ENCODE measurements at places on chromosomes 3 and 15.
A peak's percentile ranks its signal among the peaks of the same experiment; 100 is the strongest.

- no peak for DNase-seq
These were observed 22.5 kb upstream of the KCNMB2 start for GRCh38 chr3:178513546-178514380.

DNA sequence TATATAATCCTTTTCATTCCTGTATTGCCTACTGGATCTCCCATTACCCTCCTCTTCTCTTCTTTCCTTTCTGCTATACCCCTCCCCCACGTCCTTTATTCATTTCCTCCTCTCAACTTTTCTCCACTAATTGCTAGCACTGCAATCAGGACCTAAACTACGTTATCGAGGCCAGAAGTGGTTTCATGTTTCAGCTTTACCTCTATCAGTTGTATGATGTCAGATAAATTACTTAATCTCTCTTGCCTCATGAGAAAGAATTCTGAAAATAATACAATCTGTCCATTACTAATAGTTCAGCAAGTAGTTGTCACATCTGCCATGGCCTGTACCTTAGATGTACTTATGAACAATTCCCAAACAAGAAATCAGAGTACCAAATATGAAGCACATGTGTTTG is 10.6 kb downstream of the POPDC2 start:
- DNase-seq, result no peak

DNA sequence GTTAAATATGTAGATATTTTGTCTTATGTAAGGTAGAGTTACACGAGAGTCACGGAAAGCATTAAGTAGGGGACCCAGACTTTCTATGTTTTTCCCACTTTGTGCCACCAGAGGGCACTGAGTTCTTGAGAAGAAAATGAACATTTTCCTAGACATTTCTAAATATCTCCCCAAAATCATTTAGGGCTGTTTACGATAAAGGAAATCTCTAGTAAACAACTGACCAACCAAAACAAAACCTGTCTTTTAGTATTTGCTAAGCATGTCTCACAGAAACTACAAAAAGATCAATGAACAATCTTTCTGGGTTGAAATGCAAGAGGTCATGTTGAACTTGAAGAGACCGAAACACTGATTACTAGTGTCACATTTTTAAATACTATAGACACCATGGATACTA is 16.1 kb downstream of the POU1F1 start:
- peak; percentile 52 for DNase-seq

- DNase-seq, result no peak
These were observed 54.8 kb upstream of the UTS2B start for GRCh38 chr3:191385101-191385500.

GRCh38 chr15:77538793-77539497 is 93.8 kb downstream of the LINGO1 start:
- no peak for DNase-seq

GRCh38 chr3:29773481-29773880 is 492.6 kb downstream of the RBMS3 start:
- no peak for DNase-seq

- no peak for DNase-seq
These were observed 18.0 kb downstream of the SCG5 start for GRCh38 chr15:32659340-32660155.

DNA sequence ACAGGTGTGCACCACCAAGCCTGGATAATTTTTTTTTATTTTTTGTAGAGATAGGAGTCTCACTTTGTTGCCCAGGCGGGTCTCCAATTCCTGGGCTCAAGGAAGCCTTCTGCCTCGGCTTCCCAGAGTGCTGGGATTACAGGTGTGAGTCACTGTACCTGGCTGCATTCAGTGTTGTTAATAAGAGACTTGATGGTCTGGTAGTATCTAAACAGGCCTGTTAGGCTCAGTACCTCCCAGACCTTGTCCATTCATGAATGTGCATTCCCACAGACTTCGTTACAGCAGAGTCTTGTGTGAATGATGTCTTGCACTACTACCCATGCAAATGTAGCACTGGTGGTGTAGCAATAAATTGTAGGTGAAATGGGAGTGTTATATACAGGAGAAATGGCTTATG is 17.7 kb downstream of the CMTM8 start:
- DNase-seq, result no peak

- DNase-seq, result no peak
These were observed 353.9 kb upstream of the ROPN1 start for GRCh38 chr3:124345845-124346244.

GRCh38 chr3:185786956-185787877 is 37.6 kb downstream of the IGF2BP2 start:
- DNase-seq, result no peak

DNA sequence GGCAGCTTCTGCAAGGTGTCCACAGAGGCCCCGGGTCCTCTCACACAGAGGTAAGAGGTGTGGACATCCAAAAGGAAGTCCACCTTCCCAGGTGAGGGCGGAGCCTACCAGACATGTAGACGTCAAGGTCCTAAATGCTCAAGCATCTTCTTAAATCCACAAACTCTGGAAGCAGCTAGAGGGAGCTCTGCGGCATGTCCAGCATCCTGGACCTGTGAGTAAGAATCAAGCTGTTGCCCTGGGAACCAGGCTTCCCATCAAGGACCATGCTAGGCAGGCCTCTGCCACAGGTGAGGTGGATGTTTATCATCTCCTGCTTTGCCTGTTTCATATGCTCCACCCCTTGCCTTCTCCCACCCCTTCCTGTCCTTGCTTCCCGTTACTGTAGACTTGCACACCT is 368.2 kb downstream of the GABRG3 start:
- DNase-seq, result no peak

DNA sequence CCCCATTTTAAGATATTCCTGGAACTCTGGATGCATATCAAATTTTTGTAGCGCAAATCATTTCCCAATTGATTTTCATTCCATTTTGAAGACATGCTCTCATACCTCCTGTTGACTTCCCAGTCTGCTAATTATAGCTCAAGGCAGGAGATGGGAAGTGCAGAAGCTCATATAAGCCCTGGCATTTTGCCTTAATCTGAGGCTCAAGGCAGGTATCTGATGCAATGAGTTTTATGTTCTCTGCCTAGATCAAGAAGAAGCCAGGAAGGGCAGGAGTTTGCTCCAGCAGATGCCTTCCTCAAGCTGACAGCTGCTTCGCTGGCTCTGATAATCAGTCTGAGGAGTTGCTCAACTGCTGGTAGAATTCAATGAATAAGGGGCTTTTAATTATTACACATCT is 65.6 kb upstream of the NEDD4 start:
- no peak for DNase-seq

GRCh38 chr3:10532939-10533736 is 27.8 kb upstream of the ATP2B2 start:
- peak; percentile 8 for DNase-seq

DNA sequence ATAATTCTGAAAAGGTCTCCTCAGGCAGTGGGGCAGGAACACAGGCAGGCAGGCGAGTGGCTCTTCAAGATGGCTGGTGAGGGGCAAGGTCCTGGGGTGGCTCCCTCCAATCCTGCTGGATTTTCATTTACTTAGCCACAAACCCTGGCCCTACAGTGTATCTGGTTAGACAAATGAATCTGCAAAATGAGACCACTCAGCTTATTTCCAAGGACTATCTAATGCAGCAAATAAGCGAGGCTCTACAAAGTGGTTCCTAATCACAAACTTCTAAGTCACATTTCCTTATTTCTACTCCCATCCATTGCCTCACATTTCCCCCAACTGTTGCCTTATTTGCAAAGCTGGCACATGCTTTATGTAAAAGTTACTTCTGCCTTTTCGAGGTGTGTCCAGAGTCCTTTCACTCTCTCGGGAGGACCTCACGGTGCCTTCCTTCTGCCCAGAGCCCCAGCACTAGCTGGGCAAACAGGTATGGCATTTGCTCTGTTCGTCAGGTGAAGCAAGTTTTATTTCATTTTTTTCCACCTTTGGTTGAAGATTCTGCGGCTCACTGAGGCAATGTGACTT is 40.5 kb downstream of the CCDC12 start:
- no peak for DNase-seq

- no peak for DNase-seq
These were observed 558 bp upstream of the SLC30A4 start for GRCh38 chr15:45523166-45523460.

DNA sequence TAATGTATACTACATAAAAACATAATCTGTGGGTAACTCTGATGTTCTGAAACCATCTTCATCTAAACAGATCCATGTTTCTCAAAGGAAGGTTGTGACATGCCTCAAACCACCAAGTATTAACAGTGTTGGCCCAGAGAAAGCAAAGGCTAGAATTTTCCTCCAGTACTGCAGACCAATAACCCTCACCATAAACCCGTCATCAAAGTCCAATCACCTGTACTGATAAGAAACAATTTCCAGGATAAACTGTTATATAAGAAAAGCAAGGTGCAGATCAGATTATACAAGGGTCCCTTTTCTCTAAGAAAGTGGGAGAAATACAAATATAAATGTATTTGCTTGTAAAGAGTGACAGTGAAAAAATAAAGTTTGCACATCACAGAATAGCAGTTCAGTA is 32.3 kb downstream of the TBC1D2B start:
- no peak for DNase-seq

DNA sequence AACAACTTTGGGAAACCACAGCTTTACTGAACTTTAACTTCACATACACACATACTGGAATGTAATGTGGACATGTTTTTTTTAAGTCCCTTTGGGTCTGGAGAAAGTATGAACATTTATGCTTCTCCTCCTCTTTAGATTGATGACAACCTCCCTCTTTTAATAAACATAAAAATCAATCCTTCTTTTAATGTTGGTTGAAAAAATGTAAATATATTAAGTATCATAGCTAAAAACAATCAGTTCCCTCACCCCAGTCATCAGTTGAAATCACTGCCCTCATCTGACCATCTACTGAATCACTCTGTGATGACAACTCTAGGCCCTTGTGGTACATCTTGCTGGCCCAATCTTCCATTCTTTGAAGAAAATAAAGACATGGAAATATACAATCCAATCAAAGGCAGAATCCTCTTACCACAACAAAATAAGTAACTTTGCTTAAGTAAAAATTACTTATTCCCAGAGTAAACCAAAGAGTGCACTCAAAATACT is 6.4 kb downstream of the AAGAB start:
- no peak for DNase-seq

GRCh38 chr15:74291101-74292071 is 55.3 kb downstream of the CCDC33 start:
- peak; percentile 71 for DNase-seq

DNA sequence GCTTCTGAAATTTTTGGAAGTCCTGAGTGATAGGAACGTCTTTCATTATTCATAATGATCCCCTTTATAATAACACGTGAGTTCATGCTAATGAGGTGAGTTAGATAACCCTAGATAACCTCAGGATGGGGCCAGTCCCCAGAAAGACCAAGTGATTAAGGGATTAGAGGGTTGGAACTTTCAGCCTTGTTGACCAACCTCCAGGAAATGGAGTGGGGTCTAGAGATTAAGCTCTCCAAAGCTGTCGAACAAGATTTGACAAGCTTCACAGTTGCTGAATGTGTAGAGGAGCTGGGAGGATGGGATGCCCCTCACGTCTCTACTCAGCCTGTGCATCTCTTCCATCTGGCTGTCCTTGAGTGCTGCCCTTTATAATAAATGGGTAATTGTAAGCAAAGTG is 107.1 kb downstream of the ZMAT3 start:
- no peak for DNase-seq

GRCh38 chr3:58568572-58569286 is 8.5 kb downstream of the FAM107A start:
- peak; percentile 82 for DNase-seq

DNA sequence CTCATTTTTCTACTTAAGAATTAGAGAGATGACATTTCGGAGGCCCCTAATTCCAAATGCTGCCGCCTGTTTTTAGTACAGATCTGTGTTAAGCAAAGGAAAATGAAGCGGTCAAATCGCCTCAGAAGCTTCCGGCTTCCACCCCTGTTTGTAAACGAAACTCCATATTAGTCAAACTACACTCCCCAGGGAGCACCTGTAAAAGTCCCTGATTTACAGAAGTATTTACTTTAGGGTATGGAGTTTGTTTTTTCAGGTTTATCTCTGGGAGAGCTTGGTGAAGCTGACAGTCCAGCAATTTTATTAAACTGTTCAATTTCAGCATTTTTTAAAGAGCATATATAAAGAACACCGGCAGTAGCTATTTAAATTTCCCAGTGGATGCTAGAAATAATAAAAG is 319.8 kb downstream of the FHIT start:
- DNase-seq, result no peak

GRCh38 chr3:14434126-14434497 is 31.7 kb downstream of the SLC6A6 start:
- no peak for DNase-seq

DNA sequence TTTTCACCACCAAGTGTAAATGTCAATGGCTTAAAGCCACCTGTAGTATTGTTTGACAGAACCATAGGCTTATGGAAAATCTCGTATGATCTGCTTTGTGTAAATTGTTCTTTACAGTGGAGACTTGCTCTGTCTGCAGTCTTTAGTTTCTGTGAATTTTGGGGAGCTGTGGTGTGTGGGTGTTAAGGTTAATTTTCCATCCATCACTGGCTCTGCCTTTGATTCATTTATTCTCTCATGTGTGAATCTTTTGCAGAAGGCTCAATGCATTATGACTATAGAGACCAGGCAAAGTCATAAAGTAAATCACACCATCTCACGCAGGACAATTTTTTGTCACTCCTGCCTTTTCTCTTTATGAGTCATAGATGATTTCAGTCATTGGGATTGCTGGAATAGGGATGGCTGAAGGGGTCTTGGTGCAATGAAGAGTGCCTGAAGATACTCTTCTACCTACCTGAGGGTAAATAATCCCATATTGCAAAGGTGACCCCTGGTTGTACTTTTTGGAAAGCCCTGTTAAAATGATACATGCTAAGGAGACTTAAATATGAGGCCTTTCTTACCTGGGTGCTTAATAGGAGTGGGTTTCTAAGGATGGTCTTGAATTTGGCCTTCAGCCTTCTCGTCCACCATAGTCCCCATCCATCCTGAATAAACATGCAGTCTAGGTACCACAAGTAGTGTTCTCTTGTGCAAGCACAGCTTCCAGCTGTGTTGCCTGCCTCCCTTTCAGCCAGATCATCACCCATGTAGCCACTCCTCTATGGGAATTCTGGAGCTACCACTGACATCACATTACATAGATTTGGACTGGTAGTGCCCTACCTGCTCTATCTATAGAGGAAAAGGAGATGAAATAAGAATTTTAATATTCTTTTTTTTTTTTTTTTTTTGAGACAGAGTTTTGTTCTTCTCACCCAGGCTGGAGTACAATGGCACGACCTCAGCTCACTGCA is 14.3 kb downstream of the TGFBR2 start:
- DNase-seq, result peak; percentile 48

DNA sequence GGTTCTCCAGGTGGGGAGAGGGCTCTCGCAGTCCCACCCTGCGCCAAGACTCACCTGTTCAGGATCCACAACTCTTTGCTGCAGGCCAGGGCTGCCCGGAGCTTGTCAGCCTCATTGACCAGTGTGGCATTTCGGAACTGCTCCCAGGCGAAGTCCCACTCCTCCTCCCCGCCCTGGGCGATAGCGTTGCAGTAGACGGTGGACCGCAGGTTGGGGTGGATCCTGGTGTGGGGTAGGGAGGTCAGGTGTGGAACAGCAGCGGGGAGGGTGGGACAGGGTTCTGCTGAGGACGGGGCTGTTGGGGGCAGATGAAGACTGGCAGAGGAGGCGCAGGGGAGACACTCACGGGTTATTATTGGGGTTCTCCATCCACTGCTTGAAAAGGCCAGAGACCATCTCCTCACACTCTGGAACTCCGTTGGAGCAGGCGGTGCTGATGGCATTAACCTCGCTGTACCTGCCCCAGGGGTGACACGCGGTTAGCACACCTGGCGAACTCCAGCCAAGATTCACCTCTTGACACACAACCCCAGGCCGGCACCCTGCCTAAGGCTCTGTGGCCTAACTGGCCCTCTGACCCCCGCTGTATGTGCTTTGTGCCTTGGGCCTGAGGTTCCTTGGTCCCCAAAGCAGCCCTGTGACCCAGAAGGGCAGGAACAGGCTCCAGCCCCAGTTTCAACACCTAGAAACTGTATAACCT is 16.1 kb downstream of the MESP2 start:
- no peak for DNase-seq
